ENCODE measurements at places on chromosomes 4 and X.

- no peak for DNase-seq
Observed at GRCh38 chr4:19844446-19844845, 407.3 kb upstream of the SLIT2 start.

GRCh38 chrX:50863471-50863870 lies 47.1 kb upstream of the BMP15 start:
- DNase-seq, result no peak

DNA sequence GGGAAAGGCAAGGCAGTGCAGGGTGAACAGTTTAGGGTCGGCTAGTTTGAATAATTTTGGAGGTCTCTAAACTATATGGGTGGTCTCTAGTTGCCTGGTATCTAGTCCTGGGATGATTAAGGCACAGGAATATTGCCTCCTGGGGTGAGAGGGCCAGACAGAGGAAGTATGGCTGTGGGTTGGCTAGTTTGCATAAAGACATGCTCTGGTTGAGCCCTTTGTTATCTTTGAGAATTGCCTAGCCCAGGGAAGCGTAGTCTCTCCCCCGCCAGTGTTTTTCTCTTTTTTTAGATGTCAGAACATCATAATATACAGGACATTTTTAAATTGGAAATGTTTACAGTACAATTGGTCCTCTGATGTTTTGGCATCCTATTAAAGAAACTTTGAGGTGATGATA lies 163.5 kb downstream of the PWWP3B start:
- DNase-seq, result no peak

GRCh38 chr4:175054980-175055379 lies 136.8 kb downstream of the ADAM29 start:
- no peak for DNase-seq

DNA sequence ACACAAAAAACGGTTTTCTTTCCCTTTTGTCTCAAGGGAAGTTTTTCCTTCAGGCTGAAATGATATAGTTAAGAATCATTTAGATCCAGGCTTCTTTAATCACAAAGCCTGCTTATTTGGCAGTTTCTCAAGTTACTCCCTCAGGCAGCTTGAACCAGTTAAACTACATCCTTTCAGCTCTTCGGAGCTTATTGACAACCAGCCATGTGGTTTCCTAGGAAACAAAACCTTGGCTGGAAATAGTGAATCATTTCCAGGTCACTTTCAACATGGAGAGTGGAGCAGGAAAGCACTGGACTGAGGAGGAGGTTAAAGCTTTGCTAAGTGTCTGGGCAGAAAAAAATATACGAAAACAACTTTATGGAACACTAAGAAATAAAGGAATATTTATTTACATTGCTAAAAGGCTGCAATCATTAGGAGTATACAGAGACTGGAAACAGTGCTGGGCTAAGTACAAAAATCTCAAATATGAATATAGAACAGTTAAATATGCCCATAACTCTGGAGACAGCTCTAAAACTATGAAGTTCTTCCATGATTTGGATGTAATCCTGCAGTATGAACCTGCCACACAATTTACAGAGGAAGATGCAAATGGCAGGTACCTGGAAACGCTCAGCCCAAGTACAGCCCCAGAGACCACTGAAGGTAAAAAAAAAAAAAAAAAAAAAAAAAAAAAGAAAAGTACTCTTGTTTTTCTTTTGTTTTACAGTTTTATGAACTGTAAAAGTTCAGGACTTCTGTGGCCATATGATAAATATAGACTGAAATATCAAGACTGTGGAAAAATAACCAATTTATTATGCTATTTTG lies 23.2 kb upstream of the AASDH start:
- no peak for DNase-seq

- DNase-seq, result no peak
Observed at GRCh38 chr4:30837131-30837539, 117.0 kb downstream of the PCDH7 start.

- DNase-seq, result no peak
Observed at GRCh38 chr4:119266153-119266552, 53.6 kb downstream of the USP53 start.

- no peak for DNase-seq
Observed at GRCh38 chr4:26583538-26583864, 383 bp upstream of the TBC1D19 start.

- DNase-seq, result no peak
Observed at GRCh38 chr4:143186649-143187048, 1.9 kb downstream of the USP38 start.

GRCh38 chr4:97106161-97106560 lies 1037.1 kb downstream of the STPG2 start:
- DNase-seq, result no peak

DNA sequence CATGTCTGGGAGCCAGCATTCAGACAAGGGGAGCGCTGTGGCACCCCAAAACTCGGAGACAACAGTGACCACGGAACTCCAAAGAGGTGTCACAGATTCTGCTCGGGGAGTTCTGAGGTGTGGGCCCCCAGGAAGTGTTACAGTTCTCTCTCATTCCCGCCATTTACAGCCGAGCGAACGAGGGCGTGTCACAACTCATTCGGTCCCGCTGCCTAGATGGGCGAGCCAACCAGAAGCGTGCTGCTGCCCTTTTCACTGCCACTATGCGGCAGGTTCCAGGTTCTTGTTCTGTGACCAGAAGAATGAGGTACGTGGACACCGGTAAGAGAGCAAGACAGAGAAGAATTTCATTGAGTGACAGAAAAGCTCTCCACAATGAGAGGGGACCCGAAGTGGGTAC lies 1370.6 kb upstream of the AGA start:
- DNase-seq, result no peak

- no peak for DNase-seq
Observed at GRCh38 chr4:159410076-159410777, 307.3 kb downstream of the RAPGEF2 start.

DNA sequence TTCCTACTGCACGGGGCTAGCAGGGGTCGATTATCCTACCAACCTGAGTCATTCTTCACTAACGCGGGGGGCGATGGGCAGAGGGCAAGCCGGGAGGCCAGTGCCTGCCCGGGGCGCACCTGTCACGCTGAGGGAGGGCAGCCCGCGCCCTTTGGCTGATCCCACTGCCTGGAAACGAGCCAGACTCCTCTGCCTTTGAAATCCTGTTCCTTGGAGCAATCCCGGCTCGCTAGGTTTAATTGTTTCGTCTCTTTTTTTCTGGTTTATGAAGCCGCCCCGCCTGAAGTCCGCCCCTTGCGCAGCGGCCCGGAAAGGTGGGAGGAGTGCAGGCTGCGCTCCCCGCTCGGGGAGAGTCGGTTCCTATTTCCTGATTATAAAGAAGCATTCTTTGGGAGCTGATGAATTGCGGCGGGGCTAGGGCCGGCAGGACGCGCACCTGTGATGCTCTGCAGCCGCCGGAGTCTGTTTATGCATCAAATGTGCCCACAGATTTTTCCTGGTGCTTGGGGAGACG lies 484.2 kb downstream of the BCOR start:
- no peak for DNase-seq
